Thoracic aorta (tissue), 2 donors: ENCODE measurements at places on chromosomes 11 and 22.

- no peak for DNase-seq
These were observed 78.7 kb downstream of the ZNRF3 start for GRCh38 chr22:28962042-28962554.

GRCh38 chr22:30486661-30487115, 14.9 kb upstream of the SEC14L3 start:
- DNase-seq: no peak

- DNase-seq: no peak
These were observed 16.2 kb downstream of the API5 start for GRCh38 chr11:43327987-43328386.

- DNase-seq: no peak
These were observed 81.6 kb downstream of the PDHX start for GRCh38 chr11:34997952-34998528.

DNA sequence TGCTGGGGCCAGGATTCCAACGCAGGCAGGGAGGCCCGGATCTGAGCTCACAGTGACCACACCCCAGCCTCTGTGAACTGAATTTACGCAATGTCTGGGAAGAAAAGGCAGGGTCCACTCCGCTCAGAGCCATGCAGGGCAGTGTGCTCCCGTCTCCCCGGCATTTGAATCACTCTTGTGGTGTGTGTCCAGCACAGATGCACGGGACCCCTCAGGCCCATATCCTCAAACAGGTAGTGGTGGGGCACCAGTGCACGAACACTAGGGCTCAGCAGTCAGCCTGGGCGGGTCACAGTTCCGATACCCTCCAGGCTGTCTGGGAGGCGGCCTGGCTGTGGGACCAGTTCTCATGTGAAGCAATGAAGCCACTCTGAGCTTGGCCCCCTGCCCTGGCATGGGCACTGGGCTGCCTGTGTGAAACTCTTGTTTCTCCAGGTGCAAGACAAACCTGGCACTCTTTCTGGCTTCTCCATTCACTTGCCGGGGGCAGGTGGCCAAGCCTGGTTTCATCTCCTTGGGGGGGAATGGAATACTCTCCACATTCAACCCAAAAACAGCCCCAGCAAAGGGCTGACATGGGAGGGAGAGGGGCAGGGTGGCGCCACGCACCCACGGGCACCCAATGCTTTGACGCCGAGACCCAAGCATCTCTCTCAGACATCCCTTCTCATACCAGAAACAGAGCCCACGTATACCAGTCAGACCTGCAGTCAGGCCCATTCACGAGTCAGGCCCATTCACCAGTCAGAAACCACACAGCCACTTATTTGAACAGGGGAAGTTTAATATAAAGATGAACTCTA, 14.3 kb downstream of the DHCR7 start:
- no peak for DNase-seq

GRCh38 chr11:11478687-11479086, 125.6 kb upstream of the CSNK2A3 start:
- DNase-seq: no peak

GRCh38 chr11:119743006-119743405, 14.0 kb upstream of the NECTIN1 start:
- DNase-seq: no peak

DNA sequence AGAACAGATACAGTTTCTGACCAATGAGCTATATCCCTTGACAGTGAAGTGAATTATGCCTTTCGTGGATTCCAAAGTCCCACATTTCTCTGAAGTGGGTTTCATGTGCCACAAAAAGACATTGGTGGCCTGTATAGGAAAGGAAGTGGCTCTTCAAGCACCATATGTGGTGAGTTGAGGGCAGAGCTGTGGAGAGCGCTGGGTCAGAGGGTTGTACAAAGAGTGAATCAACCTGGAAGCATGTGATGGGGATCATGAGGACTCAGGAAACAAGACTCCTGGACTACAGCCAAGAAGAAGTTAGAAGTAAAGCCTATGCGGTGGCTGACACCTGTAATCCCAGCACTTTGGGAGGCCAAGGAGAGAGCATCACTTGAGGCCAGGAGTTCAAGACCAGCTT, 579 bp upstream of the SLC5A4 start:
- no peak for DNase-seq

GRCh38 chr11:11978098-11978637, 30.3 kb downstream of the DKK3 start:
- no peak for DNase-seq

- DNase-seq: no peak
These were observed 979 bp downstream of the SMIM38 start for GRCh38 chr11:69156673-69157155.

GRCh38 chr11:10348650-10349280, 43.9 kb downstream of the ADM start:
- no peak for DNase-seq

GRCh38 chr11:11391796-11392463, 38.9 kb upstream of the CSNK2A3 start:
- DNase-seq: peak; percentile 45

DNA sequence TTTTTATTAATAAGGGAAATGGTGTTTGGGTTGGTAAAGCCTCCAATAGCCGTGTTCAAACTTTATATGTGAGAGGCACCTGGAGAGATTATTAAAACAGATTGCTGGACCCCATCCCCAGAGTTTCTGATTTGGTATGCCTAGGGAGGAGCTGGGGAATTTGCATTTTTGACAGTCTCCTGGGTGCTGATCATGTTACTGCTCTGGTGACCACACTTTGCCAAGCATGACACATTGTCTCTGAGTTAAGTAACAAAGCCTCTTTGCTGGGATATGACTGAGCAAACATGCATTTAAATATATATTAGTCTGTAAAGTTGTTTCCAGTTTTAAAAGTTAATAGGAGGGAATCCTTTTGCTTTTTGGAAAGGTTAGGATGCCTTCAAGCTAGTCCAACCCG, 140.4 kb downstream of the NAV2 start:
- no peak for DNase-seq

GRCh38 chr11:72959998-72960731, 146.0 kb downstream of the ATG16L2 start:
- DNase-seq: no peak

DNA sequence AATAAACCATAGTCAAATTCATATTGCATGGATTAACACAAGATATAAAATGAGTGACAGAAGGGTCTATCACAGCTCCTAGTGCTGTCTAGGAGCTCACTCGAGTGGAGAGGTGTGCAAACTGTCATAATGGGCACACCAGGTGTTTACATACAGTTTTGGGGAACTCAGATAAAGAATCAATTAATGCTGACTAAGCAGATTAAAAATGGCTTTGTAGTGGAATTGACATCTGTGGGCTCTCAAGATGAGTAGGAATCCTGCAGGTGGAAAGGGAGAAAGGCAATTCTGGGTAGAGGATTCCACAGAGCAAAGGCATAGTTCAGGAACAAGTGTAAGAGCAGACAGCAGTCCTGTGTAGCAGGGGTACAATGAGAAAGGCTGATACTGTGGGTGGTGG, 496.2 kb upstream of the CCDC90B start:
- DNase-seq: no peak

GRCh38 chr22:45508814-45509213, 6.1 kb downstream of the FBLN1 start:
- no peak for DNase-seq

GRCh38 chr22:30421695-30422480, 3.7 kb upstream of the MTFP1 start:
- DNase-seq: no peak

- DNase-seq: no peak
These were observed 19.1 kb downstream of the CD44 start for GRCh38 chr11:35157814-35158700.

DNA sequence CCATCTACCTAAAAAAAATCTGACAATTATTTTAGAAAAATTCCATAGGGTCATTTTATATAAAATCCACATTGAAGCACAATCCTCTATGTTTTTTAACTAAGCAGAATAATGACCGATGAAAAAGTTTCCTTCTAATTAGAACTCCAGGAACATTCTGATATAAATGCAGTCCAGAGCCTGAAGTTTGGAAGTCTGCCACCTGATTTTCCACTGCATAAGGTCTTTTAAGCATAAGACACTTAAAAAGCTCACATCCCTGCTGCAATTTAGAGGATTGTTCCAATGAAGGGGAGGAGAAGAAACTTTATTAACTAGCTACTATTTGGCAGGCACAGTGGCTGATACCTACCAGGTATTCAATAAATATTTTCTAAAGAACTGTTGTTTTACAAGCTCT, 570.3 kb upstream of the ANO5 start:
- no peak for DNase-seq

DNA sequence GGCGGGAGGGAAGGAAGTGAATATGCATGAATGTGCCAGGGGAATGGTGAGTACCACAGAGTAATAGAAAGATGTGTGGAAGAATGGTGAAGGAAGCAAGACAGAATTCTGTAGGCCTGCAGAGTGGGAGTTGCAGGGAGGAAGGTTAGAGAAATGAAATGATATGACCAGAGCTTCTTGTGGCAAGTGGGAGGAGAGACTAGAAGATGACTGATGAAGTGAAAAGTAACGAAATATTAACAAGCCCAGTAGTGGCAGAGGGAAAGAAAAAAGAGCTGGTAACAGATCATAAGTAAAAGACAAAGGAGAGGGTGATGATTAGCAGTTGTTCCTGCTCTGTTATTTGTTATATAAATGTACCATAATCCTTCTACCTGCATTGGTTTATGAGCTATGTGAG, 1.0 kb upstream of the ALKBH8 start:
- no peak for DNase-seq

DNA sequence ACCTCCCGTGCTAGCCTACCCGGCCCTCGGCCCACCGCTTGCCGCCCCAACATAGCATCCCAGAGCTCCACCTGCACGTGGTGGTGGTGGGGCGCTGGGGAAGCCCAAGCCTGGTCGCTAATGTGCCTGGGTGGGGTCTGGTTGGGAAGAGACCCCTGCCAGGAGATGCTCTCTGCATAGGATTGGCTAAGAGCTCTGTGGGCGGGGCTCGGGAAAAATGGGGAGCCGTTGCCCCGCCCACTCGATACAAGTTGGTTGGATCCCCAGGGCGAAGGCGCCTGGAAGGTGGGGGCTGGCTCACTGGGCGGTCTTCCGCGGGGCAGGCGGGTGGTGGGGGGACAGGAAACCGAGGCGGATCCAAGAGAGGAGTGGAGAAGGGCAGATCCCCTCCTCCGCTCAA, 7.6 kb downstream of the LRRC10B start:
- DNase-seq: no peak

- DNase-seq: no peak
These were observed 670.2 kb downstream of the OPCML start for GRCh38 chr11:132862137-132862536.

- DNase-seq: no peak
These were observed 20.7 kb upstream of the IZUMO1R start for GRCh38 chr11:94283678-94284077.

GRCh38 chr11:61062181-61062930, 39.9 kb upstream of the CD5 start:
- DNase-seq: no peak

DNA sequence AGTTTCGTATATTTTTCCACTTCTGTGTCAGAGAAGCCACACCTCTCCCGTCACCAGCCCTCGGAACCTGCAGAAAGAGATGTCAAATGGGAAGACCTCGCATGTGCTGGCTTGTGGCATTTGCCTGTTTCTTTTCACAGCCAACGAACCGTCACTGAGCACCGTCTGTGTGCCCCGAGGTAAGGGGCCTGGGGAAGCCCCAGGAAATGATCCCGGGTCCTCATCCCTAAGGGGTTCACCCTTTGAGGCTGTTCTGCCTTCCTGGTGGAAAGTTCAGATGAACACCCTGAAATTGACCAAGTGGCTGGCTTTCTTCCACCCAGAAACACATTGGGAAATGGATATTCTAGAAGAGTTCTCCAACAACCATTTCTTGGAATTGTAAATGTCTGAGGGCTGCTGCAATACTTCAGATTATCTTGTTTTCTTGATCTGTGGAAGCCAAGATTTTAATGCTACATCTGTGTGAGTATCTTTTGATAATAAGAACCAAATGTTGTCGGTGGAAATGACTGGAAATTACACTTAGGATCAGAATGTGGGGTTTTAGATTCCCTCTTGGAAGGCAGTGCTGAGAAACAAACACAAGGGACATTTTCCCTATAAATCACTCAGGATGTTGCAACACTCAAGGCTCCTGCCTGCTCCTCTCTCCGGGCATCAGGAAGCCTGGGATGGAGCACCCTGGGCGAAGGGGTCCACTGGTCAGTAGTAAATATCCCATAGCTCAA, 37.6 kb downstream of the RIBC2 start:
- DNase-seq: no peak

GRCh38 chr22:31123292-31123602, 481 bp downstream of the INPP5J start:
- DNase-seq: no peak

- no peak for DNase-seq
These were observed 68.4 kb downstream of the TBC1D22A start for GRCh38 chr22:46830841-46831240.

GRCh38 chr22:27206374-27207133, 549.2 kb downstream of the MIAT start:
- DNase-seq: no peak

DNA sequence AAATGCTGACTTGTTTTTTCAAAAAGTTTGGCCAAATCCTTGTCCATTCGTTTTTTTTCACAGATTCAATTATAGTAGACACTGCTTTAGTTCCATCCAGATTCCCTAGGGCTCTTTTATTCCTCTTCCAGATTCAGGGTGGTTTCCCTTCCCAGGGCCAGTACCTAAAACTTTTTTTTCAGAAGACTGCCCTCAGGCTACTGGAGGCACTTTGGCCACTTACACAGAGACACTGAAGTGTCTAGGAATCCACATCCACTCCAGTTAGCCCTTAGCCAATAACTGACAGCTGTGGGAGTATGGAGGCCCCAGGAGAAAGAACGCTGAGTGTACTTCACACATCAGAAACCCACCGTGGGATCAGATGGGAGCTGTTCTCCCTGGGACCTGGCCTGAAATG, 77.3 kb downstream of the CCDC34 start:
- DNase-seq: no peak

DNA sequence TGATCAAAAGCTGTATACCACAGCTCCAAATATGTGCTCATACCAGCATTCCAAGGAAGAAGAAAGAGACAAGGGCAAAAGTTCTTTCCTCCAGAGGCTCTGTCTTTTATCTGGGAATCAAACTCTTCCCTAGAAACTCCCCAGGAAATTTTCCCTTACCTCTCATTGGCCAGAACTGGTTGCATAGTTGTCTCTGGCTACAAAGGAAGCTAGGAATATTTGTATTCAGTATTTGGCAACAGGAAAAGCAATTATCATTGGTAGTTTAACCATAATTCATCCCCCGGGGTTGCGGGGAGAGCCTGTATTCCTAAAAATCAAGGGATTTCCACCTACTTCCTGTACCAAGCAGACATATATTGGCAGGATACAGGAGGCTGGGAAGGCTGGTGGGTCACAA, 10.5 kb upstream of the ZFTA start:
- DNase-seq: no peak
